ENCODE measurements at places on chromosomes 3 and 15. TPM values are rescaled to one million over a fixed set of nuclear protein-coding genes. Genes with fewer than 3 reads are reported as not detected.

The BCL2A1 gene
- total RNA-seq, result 82.2 TPM

GRCh38 chr3:173109143-173109542 is 31.9 kb downstream of the SPATA16 start:
- no peaks in the 10 kb centered on the region for H3K27me3 ChIP-seq
- DNase-seq, result no peak
- H3K4me1 ChIP-seq, result no peaks in the 10 kb centered on the region

- no peak overlapping the region for H3K27ac ChIP-seq
- H3K36me3 ChIP-seq, result no peaks in the 10 kb centered on the region
- H3K4me1 ChIP-seq, result peaks cover 2% of the 10 kb centered on the region
- H3K4me3 ChIP-seq, result no peak overlapping the region
- H3K27me3 ChIP-seq, result peaks cover 10% of the 10 kb centered on the region
These were observed 18.7 kb downstream of the TRPM1 start for GRCh38 chr15:31082771-31083369.

GRCh38 chr15:49953421-49953820 is 165.6 kb downstream of the ATP8B4 start:
- no peaks in the 10 kb centered on the region for H3K4me1 ChIP-seq
- H3K27me3 ChIP-seq, result peaks cover 10% of the 10 kb centered on the region
- H3K4me3 ChIP-seq, result no peak overlapping the region
- no peak overlapping the region for H3K27ac ChIP-seq
- no peaks in the 10 kb centered on the region for H3K36me3 ChIP-seq

The EBLN2 gene
- total RNA-seq, result 5.2 TPM
